ENCODE measurements at places on chromosomes 1 and 21.

GRCh38 chr1:67818725-67819301 is 14.5 kb downstream of the GNG12 start:
- ATAC-seq: peak; percentile 24

DNA sequence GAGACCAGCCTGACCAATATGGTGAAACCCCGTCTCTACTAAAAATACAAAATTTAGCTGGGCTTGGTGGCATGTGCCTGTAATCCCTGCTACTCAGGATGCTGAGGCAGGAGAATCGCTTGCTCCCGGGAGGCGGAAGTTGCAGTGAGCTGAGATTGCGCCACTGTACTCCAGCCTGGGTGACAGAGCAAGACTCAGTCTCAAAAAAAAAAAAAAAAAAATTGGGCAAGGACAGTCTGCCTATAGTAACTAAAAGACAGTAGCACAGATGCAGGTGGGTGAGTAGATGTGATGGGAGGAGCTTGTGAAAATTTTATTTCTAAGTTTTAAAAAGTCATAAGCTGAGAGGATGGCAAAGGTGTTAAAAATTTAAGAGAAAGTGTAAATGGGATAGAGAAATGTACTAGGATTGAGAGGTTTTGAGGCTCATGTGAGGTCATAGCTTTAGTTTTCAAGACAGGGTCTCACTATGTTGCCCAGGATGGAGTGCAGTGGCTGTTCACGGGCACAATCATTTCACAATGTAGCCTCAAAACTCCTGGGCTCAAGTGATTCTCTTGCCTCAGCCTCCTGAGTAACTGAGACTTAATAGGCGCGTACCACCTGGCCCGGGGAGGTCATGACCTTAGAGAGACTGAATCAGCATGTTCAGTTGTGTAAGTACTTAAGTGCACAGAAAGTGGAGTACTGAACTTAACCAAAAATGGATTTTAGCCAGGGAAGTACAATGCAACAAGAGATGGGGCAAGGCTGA is 33.7 kb downstream of the PTP4A2 start:
- no peak for ATAC-seq

- no peak for ATAC-seq
Observed at GRCh38 chr1:30974536-30974935, 66.0 kb upstream of the SDC3 start.

GRCh38 chr1:66519992-66520391 is 14.0 kb upstream of the SGIP1 start:
- no peak for ATAC-seq

DNA sequence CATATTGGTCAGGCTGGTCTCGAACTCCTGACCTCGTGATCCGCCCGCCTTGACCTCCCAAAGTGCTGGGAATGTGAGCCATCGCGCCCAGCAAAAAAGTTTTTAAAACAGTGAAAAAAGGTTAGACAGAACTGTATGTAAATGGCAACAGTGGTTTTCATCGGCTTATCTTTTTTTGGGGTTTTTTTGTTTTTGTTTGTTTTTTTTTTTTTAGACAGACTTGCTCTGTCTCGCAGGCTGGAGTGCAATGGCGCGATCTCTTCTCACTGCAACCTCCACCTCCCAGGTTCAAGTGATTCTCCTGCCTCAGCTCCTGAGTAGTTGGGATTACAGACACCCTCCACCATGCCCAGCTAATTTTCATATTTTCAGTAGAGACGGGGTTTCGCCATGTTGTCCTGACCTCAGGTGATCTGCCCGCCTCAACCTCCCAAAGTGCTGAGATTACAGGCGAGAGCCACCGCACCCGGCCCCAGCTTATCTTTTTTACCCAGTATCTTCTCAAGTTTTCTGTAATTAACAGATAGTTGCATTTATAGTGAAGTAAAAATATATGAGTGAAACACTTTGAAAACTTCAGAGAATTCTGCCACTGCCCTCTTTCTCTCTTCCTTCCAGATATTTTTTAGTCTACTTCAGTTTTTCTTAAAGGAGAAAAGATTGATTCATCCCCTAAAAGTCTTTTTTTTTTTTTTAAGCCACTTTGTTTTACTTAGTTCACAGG is 13.1 kb downstream of the TIMM17A start:
- no peak for ATAC-seq

DNA sequence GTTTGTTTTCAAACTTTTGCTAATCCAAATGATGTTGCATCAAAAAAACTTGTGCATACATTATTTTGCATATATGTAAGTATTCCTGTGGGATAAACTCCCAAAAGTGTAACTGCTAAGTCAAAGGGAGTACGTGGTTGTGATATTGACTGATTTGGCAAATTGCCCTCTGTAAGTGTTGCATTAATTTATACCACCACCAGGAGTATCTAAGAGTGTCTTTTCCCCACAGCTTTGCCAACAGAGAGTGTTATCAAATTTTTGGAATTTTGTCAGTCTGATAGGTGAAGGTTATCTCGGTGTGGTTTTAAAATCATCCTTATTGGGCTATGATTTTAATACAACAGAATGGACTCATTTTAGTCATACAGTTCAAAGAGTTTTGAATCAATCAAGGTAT is 30.1 kb upstream of the PARP1 start:
- no peak for ATAC-seq

DNA sequence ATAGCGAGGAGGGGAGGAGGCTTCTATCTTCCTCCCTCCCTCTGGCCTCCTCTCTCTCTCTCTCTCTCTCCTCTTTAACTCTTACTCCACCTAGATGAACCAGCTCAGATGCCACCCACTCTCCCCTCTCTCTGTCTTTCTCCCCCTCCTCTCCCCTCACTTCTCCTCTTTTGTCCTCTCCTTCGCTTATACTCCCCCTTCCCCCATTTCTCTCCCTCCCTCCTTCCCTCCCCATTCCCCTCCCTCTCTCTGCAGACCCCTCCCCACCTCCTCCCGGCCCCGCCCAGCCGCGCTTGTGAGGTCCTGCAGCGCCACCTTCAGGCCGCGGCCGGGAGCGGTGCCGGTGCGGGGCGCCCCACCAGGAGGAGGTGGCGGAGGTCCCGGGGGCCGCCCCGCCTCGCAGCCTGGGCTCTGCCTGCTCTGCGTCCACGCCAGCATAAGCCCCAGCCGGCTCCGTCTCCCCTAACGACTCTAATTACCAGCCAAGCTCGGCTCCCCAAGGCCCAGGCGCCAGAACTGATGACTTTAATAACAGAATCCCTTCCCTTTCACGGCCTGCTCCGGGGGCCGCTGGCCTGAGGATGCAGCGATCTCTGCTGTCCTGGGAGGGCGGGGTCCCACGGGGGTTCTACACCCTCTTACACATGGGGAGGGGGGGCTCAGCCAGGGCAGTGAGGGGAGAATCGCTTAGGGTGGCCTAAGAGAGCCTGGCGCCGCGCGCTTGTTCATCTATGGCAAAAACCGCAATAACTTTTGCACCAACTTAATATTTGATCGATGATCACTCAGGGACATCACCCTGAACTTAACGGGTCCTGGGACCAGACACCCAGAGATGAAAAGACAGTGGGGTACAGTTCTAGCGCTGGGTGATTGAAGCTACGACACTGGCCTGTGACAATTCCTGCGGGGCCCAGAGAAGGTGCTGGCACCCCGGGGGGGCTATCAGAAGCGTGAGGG is 637.3 kb downstream of the MATN1 start:
- peak; percentile 44 for ATAC-seq

- ATAC-seq: no peak
Observed at GRCh38 chr1:27589841-27590426, 14.0 kb downstream of the AHDC1 start.

DNA sequence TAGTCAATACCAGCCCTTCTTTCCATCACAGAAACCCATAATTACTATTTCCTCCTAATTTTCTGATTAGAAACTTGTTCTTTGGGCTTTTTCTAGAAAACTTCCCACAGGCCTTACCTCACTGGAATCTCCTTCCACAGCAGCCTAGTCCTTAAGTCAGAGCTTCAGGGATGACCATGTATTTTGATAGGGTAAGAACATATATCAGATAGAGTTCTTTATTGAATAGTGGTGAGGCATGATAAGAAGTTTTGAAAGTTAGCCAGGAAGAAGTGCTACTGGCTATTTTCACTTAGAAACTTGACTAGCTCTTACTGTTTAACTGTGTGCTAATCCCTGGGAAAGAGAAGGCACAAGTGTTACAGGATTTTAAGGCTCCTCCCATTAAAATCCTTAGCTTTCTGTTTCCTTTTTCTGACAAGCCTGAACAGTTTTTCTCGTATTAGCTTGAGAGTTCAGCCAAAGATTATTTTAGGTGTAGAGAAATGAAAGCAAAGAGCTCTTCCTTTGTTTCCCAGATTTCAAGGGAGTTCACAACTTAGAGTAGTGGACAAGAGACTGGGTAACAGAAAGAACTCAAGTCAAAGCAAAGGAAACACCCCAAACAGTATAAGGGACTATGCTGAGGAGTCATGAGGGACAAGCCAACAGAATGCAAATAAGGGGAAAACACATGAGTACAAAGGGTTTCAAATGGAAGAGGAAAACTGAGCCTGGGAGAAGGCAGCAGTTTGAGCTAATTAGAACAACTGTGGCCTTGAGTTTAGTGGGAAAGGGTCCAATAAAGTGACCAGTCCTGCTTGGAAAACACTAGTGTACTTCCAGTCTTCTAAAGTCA is 37.2 kb upstream of the AIM2 start:
- no peak for ATAC-seq

GRCh38 chr21:28337315-28337714 is 655.4 kb downstream of the LTN1 start:
- no peak for ATAC-seq

GRCh38 chr21:35606578-35606977 is 453.7 kb downstream of the SETD4 start:
- peak; percentile 46 for ATAC-seq

DNA sequence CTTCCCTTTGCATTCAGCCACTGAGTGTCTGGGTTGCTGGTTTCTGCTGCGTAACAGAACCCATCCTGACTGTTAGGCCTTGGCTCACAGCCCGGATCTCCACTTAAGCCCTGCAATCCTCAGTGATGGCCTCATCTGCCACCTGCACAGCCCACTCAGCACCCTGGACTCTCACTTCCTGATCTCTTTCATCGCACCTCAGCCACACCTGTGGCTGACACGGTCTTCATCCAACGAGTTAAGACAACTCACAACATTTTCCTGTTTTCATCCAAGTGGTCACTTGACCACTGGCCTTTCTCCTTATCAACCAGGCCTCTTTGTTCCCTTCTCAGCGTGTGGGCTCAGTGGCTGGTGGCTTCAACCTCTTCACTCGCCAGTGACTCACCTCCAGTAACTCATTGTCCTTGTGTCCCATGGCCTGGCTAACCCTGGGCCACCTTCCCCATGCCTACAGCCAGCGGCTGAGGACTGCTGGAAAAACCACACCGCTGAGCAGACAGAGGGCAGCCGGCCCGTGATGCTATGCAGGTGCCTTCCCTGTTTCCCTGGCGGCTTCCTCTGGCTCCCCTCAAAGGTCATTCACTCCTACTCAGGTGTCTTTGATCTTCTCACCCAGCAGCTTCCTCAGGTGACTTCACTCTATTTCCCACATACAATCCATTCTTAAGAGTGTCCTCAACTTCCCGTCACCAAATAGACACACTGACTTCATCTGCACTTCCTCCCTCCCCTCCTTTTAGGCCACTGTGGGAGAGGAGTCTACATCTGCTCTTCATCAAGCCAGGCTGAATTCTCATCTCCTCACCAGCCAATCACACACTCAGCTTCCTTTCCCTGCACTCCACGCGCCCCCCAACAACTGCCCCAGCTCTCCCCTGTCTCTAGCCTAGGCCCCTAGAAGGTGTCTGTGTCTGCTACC is 19.9 kb upstream of the EDN2 start:
- peak; percentile 20 for ATAC-seq

GRCh38 chr21:29155118-29155932 is 24.9 kb downstream of the MAP3K7CL start:
- ATAC-seq: no peak

- no peak for ATAC-seq
Observed at GRCh38 chr1:33338048-33338439, 17.1 kb upstream of the A3GALT2 start.

Data from activated T-helper 17 cell treated with anti-CD3 and anti-CD28 coated beads, Interleukin-2, amount 50 U/mL, for 72 hours (primary cell).